ENCODE measurements at places on chromosomes 4 and X.

- DNase-seq = no peak
Measured at GRCh38 chr4:148090503-148091476, 351.4 kb downstream of the NR3C2 start.

- DNase-seq = no peak
Measured at GRCh38 chr4:53221832-53222480, 143.9 kb downstream of the SCFD2 start.

DNA sequence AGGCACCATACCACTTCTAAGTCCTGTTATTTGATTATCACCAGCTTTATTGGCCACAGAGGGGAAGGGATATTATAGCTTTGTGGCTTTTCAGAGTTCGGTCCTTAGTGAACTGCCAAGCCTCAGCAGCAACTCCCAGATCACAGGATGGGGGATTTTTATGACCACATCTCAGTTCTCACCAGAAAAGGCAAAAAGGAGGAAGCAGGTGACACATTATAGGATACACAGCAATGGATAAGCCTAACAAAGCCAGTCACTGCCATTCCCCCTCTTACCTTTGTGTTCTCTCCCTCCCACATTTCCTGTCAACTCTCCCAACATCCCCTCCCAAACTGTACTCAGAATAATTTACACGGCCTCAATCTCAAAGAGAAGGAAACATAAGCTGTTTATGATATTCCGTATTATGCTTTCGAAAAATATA lies 142.8 kb downstream of the MGST2 start:
- DNase-seq = no peak

DNA sequence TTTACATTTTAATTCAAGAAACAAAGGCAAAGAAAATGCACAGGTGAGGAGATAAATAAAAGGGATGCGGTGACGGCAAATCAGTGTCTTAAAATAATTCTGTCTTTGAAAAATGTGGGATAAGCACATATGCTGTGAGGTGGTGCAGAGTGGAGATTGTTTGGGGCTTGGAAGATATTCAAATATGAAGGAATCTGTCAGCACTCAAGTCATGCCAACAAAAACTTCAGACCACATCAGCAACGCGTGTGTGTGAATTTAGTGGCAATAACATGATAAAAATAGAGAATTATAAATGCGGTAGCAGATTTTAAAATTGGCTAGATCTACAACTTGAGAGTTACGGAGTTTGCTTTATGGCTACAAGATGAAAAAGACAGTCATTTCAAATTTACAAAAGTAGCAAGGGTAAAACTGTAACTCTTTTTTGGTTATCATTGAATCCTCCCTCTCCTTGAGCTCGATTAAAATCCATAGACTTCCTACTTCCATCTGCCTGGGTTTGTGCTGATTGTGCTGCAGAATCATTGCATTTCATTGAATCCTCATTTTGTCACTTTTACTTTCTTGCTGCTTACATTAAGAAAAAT lies 71.5 kb upstream of the VCX2 start:
- DNase-seq = no peak

- no peak for DNase-seq
Measured at GRCh38 chr4:68349279-68349648, 626 bp downstream of the YTHDC1 start.

GRCh38 chrX:40197071-40197470 lies 99.3 kb upstream of the BCOR start:
- no peak for DNase-seq

- no peak for DNase-seq
Measured at GRCh38 chrX:68403522-68403921, 29.8 kb downstream of the OPHN1 start.

GRCh38 chr4:82515705-82516104 lies 46.1 kb downstream of the TMEM150C start:
- no peak for DNase-seq

GRCh38 chr4:52249581-52249980 lies 198.5 kb downstream of the SPATA18 start:
- no peak for DNase-seq

DNA sequence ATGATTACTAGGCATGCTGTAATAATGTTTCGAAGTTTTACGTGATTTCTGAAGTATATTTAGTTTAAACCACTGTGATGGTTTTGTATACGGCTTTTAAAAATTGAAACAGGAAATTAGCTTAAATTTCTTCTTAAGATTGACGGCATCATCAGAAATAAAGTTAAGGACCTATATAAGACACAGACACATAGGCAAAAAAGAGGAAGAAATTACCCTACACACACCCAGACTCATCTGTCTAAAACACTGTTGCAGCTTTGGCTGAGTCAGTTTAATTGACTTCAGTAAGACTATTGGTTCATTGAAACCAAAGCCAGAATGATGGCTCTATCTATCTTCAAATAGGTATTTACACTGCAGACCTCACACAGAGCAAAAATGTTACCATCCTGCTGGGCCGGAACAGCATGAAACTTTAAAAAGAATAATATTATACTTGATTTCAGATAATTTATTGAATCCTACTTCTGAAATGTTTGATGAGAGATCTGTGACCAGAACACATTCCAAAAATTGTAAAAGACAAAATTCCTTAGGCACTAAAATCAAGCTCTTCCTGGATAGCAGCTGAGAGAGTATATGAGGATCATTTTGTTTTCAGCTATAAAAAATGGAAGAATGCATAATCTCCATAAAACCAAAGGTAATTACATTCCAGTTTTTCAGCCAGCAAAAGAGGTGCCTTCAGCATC lies 4.5 kb downstream of the HHIP start:
- DNase-seq = no peak

DNA sequence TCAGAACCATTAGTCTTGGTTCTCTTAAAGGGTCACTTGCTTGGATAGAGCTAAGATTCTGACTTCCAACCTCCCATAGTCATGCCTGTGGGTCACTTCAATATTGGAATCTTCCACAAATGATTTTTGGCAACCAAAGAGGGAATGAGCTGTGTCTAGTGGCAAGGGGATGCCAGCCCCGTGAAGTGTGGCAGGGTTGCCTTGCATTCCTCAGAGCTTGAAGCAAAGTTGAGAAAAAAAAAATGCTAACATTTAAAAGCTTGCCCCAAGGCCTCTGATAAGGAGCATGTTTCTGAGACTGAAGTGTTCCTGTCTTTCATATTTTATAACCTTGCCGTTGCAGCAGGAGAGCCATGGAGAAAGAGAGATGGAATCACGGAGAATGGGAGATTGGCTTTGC lies 120.2 kb downstream of the PAPSS1 start:
- no peak for DNase-seq

GRCh38 chrX:74911494-74911893 lies 13.8 kb downstream of the NEXMIF start:
- no peak for DNase-seq

DNA sequence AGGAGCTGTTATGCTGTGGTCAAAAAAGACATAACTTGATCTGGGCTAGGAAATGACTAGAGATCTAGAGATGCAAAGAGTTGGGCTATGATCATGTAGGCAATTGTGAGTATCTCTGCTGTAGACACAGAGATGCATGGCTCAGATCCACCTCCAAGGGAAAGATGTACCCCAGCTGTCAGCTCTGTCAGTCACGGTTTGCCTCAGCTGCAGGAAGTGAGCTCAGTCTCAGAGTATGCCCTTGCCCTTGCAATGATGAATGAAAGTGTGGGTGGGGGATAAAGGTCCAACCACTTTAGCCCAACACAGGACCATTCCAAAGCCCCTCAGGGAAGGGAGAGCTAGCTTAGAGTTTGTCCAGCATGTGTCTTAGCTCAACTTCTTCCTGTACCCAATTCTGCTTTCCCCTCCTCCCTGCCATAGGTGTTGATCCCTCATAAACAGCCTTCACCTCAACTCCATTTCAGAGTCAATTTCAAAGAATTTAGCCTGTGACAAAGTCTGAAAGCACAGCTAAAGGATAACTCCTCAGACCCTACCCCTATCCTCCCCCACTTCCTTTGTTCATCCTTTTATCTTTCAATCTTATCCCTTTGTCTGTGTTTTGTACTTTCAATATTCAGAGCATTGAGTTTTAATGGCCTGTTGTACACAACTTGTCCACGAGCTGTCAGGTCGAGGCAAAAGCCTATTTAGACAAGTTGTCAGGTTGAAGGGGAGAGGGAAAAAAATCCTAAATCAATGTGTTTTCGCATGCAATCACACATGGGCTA lies 90.6 kb downstream of the MID1IP1 start:
- DNase-seq = no peak

GRCh38 chr4:40980318-40980883 lies 230.6 kb downstream of the NSUN7 start:
- DNase-seq = no peak

- DNase-seq = no peak
Measured at GRCh38 chr4:133263104-133263503, 114.0 kb downstream of the PCDH10 start.

DNA sequence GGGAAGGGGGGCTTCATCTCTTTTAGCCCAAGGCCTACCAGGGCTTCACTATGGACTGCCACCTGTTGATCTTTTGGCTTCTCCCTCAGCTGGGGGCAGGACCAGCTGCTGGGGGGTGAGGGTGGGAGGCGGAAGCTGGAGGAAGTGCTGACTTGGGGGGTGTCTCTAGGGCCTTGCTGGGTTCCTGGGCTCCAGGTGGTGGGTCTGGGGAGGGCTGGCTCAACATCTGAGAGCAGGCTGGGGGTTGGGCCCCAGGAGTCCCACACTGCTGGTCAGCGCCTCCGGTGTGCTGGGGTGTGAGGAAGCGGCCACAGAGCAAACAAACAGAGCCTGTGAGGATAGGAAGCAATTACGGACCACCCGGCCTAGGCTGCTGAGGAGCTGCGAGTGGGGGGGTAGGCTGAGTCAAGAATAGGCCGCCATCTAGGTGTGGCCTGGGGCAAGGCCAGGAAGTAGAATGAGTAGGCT lies 85.7 kb downstream of the EFNB1 start:
- DNase-seq = no peak

DNA sequence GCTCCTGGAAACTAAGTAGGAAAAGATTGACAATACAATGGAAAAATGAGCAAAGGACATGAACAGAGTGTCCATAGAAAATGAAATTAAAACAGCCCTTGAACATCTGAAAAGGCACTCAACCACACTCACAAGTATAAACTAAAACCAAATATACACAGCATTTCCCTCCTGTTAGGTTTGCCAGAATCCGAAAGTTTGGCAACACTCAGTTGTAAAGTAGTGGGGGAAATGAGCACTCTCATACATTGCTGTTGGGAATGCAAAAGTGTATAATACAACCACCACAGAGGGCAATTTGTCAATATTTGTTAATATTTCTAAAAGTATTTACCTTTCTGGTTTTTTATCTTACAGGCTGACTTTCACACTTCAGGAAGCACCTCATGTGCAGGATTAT lies 84.2 kb upstream of the TMEM164 start:
- DNase-seq = no peak

- DNase-seq = no peak
Measured at GRCh38 chr4:2166253-2166652, 75.7 kb downstream of the HAUS3 start.

- no peak for DNase-seq
Measured at GRCh38 chr4:38661371-38661770, 2.6 kb upstream of the KLF3 start.

- no peak for DNase-seq
Measured at GRCh38 chrX:12681047-12681446, 110.2 kb upstream of the PRPS2 start.

- DNase-seq = no peak
Measured at GRCh38 chrX:81120936-81121371, 80.8 kb downstream of the HMGN5 start.

DNA sequence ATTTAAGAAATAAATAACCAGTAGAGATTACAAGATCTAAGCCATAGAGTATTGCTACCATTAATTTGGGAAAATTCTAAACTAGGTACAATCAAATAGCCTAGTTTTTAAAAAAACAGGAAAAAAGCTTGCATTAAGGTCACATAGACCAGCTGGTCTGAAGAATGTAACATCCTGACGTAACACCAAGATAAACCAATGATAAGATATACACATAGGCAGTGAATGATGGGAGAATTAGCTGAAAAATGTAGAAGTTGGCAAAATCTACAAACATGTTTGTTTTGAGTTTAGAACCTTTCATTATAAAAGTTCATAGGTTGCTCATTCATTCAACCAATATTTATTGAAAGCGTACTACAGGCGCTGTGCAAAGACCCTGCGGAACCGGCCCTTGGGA lies 120.0 kb downstream of the SH3RF1 start:
- no peak for DNase-seq

DNA sequence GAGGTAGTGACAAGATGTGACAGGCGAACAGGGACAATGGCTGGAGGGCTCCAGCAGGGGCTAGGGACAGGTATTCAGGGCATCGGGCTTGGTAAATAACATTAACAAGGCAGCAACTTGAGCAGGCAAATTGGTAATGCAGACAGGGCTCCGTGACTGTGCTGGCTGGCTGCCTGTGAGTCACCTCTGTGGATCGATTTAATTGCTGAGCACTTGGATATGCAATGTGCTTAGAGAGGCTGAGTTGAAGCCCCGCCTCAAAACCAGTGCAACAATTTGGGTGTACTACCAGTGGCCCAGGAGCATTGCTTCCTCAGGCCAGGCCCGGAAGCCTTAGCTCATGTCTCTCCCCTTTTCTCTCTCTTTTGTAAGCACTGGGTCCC lies 19.5 kb downstream of the CNGA2 start:
- DNase-seq = no peak

DNA sequence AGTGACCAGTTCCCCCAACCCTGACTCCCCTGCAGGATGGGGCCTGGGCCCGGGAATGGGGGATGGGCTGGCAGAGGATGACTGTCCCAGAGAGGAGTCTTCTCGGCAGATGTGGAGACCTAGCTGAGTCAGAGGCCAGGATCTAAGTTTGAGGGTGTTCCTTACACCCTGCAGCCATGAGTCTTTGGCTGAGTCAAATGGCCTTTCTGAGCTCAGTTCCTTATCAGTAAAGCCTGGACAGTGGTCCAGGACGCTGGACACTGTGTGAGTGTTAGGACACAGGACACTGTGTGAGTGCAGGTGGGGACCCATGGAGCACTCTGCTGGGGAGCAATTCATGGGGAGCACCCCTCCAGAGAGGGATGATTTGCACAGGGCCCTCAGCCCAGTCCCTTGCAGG lies 5.0 kb downstream of the IL9R start:
- DNase-seq = no peak

GRCh38 chr4:111650146-111650545 lies 495.1 kb upstream of the FAM241A start:
- no peak for DNase-seq

GRCh38 chrX:146921204-146921603 lies 106.7 kb upstream of the CXorf51A start:
- no peak for DNase-seq

- DNase-seq = no peak
Measured at GRCh38 chr4:155405059-155405458, 28.3 kb upstream of the MAP9 start.

- DNase-seq = no peak
Measured at GRCh38 chr4:10872833-10873517, 188.4 kb upstream of the CLNK start.

GRCh38 chr4:86615501-86615900 lies 21.4 kb downstream of the PTPN13 start:
- DNase-seq = no peak

- no peak for DNase-seq
Measured at GRCh38 chr4:148735432-148736155, 293.4 kb upstream of the NR3C2 start.

GRCh38 chrX:40313269-40313668 lies 215.5 kb upstream of the BCOR start:
- DNase-seq = no peak

Data from iPS DF 6.9 (cell line).